ENCODE measurements at places on chromosomes 4 and X.

DNA sequence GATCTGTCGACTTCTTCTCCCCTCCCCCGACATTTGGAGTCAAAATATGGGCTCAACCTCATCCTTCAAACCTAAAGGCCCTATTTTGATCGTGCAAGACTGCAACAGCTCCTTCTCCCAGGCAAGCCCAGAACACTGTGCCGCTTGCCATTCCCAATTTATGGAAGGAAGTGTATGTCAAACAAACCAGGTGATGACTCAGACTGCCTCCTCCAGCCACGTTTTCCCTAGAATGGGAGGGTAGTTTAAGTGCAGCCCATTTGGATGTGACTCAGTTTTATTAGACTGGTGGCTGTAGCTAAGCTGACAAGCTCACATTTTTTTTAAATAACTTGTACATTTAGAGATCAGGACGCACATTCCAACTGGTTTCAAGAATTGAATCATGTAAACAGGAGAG is 570.4 kb upstream of the DIPK2B start:
- DNase-seq: no peak

GRCh38 chr4:83606898-83607297 is 71.0 kb downstream of the GPAT3 start:
- no peak for DNase-seq

- DNase-seq: no peak
These were observed 491.2 kb downstream of the INPP4B start for GRCh38 chr4:142354794-142355420.

- no peak for DNase-seq
These were observed 266.6 kb downstream of the ZNF674 start for GRCh38 chrX:46278572-46278971.

- no peak for DNase-seq
These were observed 53.8 kb downstream of the SYNPO2 start for GRCh38 chr4:118942465-118942864.

DNA sequence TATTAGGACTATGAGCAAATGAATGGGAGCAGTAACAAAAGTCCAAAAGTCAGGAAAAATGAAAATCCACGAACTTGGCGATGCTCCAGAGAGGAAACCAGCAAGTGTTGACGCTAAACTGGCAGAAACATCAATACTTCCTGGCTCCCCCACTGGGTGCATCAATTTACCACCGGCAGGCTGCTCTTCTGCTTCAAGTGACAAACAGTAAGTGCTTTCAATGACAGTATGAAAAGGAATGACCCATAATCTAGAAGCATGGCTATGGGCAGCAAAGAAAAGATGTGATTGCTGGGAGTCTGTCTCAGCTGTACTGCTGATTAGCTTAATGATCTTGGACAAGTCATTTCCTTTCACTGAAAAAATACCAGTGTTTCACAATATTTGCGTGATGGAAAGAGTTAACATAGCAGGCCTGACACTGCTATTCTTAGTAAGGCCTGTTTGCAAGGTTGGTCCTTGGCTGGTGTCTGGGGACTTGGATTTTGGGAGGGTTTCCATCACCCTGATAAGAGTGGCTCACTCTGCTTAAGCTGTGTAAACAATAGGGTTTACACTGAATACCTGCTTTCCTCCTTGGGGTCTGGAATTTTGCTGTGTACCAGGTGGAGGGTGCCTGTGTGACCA is 8.7 kb downstream of the ATP11C start:
- no peak for DNase-seq

- no peak for DNase-seq
These were observed 97.6 kb upstream of the IRS4 start for GRCh38 chrX:108833993-108834392.

GRCh38 chr4:13612569-13612968 is 15.0 kb downstream of the BOD1L1 start:
- DNase-seq: no peak

- DNase-seq: no peak
These were observed 138.7 kb downstream of the VSIG4 start for GRCh38 chrX:65900850-65901844.

DNA sequence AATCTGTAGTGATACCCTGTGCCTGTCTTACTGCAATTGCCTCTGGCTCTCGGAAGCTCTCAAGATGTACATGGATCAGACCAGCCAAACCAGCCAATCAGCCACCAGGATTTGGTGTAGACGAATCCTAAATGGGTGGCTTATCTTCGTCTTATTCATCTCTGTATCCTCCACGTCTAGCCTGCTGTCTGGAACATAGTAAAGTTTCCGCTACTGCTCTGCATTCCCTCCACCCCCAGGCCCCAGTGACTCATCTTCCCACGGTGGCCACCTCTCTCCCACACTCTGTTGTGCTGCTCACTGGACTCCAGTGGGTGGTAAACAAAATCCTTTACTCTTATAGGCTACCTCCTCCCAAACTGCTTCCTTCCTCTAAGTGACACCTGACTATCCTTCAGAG is 37.8 kb downstream of the SEPTIN6 start:
- DNase-seq: peak; percentile 49

- DNase-seq: no peak
These were observed 92.6 kb upstream of the MAPK10 start for GRCh38 chr4:86452422-86452891.

DNA sequence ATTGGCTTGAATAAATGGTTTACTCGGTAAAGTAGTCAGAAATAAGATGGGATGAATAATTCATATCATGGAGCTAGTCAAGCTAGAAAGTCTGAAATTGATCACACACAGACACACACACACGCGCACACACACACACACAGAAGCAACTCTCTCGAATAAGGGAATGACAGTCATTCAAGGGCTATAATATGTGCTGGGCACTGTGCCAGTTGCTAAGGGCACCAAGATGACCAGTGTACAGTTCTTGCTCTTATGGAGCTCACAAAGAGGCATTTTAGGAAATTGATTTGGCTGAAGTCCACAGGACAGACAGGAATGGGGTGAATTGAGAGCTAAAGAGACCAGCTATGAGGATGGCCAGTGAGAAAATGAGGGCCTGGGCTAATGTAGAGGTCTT is 34.2 kb upstream of the SH3D19 start:
- DNase-seq: no peak

DNA sequence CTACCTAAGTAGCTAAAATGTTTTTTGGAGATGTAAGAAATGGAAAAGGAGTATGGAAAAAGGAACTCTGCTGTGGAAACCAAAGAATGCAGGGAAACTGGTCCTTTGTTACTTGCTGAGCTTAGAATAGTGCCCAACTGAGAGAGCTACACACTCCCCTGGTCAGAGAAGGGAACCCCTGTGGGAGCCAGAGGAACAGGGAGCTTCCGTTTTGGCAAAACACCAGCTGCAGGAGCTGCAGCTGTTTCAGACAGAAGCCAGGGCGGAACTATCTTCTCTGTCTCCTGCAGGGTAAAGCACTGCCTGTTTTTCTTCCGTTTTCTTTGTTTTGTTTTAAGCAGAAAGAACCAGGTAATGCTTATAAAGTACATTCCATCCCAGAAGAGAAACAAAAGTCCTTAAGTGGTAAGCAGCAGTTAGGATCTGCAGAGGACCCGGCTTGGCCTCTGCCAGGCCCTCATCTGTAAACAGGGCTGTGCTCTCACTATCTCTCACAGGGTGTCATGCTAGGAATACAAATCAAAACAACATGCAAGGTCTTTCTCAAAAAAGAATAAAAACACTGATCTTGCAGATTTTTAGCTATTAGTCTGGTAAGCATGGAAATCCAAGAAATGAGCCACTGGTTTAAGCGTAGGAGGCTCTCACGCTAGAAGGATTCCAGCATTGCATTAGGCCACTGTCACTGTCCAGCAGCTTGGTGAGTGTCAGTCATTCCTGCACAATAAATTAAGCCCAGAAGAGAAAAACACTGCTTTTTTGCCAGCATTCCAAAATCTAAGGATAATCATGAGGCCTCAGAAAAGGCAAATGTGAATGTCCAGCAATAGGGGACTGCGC is 76.1 kb downstream of the CHST7 start:
- no peak for DNase-seq

GRCh38 chr4:148044089-148044911 is 312.4 kb downstream of the ARHGAP10 start:
- DNase-seq: no peak

- DNase-seq: no peak
These were observed 6.3 kb downstream of the DCHS2 start for GRCh38 chr4:154485127-154485773.

- no peak for DNase-seq
These were observed 237.0 kb downstream of the IDS start for GRCh38 chrX:149267878-149268813.

DNA sequence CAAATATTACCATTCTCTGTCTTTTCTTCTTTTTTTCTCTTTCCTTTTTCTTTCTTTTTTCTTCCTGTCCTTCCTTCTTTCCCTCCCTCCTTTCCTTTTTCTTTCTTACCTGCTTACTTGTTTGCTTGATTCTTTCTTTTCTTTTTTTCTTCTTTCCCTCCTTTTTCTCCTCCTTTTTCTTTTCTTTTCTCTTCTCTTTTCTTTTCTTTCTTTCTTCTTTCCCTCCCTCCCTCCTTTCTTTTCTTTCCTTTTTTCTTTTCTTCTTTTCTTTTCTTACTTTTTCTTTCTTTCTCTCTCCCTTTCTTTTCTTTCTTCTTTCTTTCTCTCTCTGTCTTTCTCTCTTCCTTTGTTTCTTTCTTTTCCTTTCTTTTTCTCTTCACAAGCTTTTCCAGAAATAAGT is 697.4 kb upstream of the ADGRL3 start:
- no peak for DNase-seq

- DNase-seq: no peak
These were observed 395.0 kb upstream of the FAT1 start for GRCh38 chr4:187118602-187119120.

Data from stimulated activated CD4-positive, alpha-beta T cell treated with anti-CD3 and anti-CD28 coated beads, Interleukin-2, amount 100 ng/mL, for 4 hours (primary cell).